ENCODE measurements at places on chromosomes 5 and 9. TPM values are rescaled to one million over a fixed set of nuclear protein-coding genes. Genes with fewer than 3 reads are reported as not detected.

LHX3 gene
- total RNA-seq = not detected

PDGFRB gene
- 17.3 TPM for total RNA-seq

EMB gene
- 0.74 TPM for total RNA-seq

ABO gene
- total RNA-seq = not detected
